ENCODE measurements at places on chromosomes 6 and 20.
A peak's percentile ranks its signal among the peaks of the same experiment; 100 is the strongest.

DNA sequence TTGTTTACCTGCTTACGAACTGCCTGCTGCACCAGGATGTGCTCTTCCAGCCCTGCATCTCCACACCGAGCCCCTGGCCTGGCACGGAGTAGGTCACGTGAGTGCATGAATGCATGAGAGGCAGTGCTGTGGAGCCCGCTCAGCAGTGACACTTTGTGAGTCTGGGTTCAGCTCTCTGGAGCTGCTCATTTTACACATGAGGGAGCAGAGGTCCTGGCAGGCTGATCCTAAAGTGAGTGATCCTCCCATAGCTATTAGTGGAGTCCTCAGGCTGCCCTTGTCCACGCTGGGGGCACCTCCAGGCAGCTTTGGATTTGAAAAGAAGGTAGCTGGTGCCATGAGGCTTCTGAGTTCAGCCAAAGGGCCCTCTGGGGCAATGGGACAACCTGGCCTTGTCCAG, 64.2 kb downstream of the EDN3 start:
- no peak for DNase-seq

- peak; percentile 54 for DNase-seq
Observed at GRCh38 chr20:52031563-52032303, 159.8 kb downstream of the ZFP64 start.

GRCh38 chr20:1946762-1947534, 46.9 kb downstream of the PDYN start:
- peak; percentile 76 for DNase-seq

DNA sequence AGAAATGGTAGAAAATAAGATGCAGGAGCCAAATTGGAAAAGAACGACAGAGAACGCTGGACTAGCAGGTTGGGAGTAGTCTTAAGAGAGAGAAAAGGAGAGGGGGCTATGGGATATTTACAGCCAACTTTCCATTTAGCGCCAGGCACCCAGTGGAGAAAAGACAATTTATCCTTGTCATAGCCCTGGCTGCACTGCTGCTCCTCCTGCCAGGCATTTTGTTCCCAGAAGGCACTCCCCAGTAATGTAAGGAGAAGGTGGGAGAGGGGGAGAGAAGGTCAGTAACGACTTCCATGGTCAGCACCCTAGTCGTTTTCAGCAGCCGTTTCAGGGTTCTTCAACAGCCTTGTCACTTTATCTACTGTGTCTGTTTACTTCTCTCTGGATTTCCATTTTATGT, 159.0 kb downstream of the TRMT11 start:
- no peak for DNase-seq

GRCh38 chr6:168037856-168038255, 40.4 kb downstream of the KIF25 start:
- no peak for DNase-seq

DNA sequence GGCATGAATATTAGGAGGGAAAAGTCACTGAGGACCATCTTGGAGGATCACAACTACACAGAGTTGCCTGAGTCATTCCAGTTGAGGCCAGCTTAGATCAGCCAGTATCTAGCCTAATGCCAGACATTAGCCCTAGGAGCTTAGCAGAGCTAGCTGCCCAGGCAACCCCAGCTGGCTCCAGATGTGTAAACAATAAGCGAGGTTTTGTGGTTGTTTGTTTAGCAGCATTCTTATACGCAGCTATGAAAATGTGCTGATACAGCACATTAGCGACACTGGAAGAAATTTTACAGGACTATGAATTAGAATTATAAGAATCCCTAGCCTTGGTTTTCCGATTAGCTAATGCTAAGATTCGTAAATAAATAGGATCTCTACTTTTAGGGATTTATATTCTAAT, 59.3 kb downstream of the BTBD3 start:
- DNase-seq, result no peak

GRCh38 chr20:3421985-3422384, 14.5 kb upstream of the DNAAF9 start:
- no peak for DNase-seq

- no peak for DNase-seq
Observed at GRCh38 chr6:93786474-93787330, 367.3 kb upstream of the EPHA7 start.

DNA sequence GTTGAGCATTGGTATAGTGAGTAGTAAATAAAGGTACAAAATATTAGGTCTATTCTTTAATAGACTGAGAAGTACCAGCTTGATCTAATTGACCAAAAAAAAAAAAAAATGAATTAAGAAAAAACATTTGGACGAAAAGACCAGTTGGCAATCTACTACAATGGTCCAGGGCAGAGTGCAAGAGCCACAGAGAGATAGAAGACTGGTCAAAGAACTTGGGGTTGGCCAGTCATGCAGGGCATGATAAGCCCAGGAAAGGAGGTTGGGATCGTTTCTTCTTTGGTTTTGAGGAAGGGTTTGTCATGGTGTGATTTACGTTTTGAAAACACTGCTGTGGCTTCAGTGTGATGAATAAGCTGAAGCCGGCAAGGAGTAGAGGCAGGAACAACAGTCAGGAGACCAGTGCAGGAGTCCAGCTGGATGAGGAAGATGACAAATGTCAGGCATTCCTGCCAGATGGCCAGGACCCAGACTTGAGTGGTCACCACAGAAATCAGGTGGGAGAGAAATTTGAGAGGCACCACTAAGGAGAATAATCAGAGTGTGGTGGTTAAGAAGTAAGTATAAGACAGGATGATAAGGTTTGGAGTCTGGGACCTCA, 14.0 kb downstream of the SMLR1 start:
- no peak for DNase-seq

GRCh38 chr20:44193801-44194200, 6.8 kb upstream of the JPH2 start:
- DNase-seq, result no peak

Measured in NB4 (cell line).